AG08396 (cell line): ENCODE measurements at places on chromosomes 3 and 15.
A peak's percentile ranks its signal among the peaks of the same experiment; 100 is the strongest.

- DNase-seq, result peak; percentile 80
These were observed 257.9 kb downstream of the UACA start for GRCh38 chr15:70505411-70505919.

DNA sequence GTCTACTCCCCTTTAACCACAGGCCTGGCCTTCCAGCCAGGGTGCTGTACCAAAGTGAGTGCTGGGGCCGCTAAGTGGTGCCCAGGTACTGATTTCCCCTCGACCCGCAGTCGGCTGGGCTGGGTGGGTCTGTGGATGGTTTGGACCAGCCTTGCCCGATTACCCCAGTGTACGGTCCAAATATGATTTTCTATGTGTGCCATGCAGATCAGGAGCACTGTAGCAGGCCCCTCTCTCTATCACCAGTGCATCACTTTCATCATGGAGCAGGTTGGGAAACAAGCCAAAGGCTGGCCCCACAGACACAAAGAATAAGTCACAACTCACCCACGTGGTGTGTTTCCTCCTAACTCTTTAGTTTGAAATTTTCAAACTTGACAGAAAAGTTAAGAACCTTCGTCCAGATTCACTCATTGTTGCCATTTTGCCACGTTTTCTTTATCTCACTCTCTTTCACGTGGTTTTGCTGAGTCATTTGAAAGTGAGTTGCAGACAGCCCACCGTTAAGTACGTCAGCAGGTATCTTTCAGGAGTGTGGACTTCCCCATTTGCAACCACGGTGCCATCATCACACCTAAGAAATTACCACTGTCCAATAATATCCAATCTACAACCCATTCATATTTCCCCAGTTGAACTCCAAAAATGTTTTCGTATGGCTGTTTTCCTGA is 37.0 kb downstream of the ZNF710 start:
- DNase-seq, result no peak

DNA sequence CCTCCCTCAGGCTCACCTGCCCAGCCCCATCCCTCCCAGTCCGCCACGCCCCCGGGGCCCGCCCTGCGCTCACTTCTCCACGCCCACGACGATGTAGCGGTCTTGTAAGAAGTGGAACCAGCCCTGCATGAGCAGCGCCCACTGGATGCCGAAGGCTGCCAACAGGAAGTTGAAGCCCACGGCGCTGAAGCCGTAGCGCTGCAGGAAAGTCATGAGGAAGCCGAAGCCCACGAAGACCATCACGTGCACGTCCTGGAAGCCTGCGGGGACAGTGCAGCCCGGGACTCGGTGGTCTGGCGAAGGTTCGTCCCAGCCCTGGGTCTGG is 9.7 kb downstream of the RHCG start:
- DNase-seq, result no peak

- DNase-seq, result no peak
These were observed 114.1 kb upstream of the CDIN1 start for GRCh38 chr15:36465304-36465703.

DNA sequence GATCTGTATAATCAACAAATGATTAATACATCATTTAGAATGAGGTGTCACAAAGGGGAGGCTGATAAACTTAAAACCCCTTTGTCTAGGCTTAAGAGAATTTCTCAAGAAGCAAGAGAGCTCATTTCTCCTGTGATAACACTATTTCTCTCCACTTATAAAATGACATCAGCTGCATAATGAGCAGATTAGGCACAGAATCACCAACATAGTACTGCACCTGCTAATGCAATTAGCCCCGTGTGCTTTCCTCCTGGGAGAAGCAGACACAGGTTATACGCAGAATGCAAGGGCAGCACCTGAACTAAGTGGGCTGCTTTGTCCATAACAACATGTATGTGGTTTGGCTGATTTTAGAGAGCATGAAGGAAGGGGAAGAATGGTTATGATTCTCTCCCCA is 515.3 kb upstream of the CFAP20DC start:
- no peak for DNase-seq

- no peak for DNase-seq
These were observed 266.3 kb downstream of the CHL1 start for GRCh38 chr3:462851-463250.

GRCh38 chr15:70440416-70441138 is 322.8 kb downstream of the UACA start:
- DNase-seq, result no peak

- DNase-seq, result no peak
These were observed 705 bp upstream of the TFRC start for GRCh38 chr3:196082619-196082971.
